Renal pelvis (tissue), 12 donors: ENCODE measurements at places on chromosomes 7 and 10. TPM values are rescaled to one million over a fixed set of nuclear protein-coding genes. Genes with fewer than 3 reads are reported as not detected.

DNA sequence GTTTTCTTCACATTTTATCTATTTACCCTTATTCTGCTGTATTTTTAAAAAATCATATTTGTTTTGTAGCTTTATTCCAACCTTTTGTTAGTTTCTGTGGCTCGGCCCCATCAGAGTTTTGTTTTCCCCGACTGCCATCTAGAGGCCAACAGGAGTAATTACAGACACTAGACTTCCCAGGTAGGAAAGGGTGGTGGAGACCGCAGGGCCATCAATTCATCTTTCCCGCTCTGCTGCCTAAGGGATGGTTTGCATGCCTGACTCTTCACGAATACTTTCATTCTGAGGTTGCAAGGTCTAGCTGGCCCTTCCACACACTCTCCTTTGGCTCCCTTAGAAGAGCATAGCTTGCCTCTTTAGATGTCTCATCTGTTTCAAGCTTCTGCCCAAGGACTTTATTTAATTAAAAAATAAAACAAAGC lies 38.3 kb downstream of the LYZL2 start:
- DNase-seq: peak; percentile 44

The GPR37 gene
- 1.7 TPM for polyA plus RNA-seq

The IRF5 gene
- polyA plus RNA-seq: 11.4 TPM

- DNase-seq: peak; percentile 20
Measured at GRCh38 chr7:104207348-104207730, 474 bp downstream of the ORC5 start.

DNA sequence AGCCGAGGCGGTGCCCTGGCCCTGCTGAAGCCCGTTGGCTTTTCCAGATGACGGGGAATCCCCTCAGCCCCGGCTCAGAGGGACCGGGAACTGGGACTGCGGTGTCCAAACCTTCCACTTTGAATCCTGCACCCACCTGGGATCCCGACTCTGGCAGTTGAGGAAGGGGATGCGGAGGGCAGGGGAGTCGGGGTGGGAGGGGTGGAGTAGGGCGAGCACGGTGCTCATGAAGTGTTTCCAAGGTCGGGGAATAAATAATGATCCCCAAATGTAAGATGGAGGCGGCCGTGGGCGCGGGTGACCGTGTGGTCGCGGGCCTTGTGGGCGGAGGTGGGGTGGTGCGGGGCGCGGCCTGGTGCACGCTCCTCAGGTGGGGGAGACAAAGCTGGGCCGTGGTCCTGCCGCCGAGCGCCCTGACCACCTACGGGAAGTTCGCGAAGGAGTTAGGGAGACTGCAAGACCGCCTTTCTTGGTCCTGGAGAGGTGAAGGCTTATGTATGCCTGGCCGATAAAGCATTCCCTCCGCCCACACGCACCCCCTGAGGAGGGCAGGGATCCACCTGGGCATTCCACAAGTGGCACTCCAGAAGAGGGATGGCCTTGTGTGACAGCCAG lies 1.4 kb downstream of the MTURN start:
- DNase-seq: no peak

DNA sequence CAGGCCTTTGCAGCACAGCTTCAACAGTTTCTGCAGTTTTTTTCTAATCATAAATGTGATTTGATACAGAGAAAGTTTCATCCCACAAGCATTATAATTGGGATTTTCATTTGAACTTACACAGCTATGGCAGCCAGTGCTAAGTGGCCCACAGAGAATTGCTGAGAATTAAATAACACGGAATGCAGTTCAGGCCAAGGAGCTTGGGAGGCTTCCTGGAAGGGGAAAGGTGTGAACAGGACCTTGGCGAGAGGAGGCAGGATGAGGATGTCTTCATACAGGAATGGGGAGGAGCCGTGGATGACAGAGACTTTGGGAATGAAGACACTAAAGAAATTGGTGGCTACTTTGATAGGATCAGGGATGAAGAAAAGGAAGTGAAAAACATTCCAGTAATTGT lies 95.3 kb downstream of the ZNF22 start:
- no peak for DNase-seq

DNA sequence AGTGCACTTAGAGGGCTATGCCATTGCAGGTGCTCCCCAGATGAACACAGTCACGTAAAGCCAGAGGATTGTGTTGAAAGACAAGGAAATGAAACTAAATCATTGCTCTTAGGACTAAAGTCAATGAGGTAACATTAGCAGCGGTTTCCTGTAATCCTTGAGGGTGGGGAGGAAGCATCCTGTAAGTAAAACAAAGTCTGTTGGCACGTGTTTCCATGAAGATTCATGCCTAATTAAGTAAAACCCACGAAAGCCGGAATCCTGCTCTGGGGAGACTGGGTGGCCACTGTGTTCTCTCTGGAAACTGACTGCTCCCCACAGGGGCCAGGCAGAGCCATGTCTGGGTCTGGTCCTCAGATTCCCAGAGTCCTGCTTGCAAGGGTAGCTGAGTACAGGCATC lies 18.3 kb downstream of the STEAP1B start:
- peak; percentile 24 for DNase-seq

The SLC39A12 gene
- not detected for polyA plus RNA-seq

- no peak for DNase-seq
Measured at GRCh38 chr7:108189733-108190388, 59.7 kb upstream of the LAMB4 start.

GRCh38 chr10:16770670-16771069 lies 46.6 kb downstream of the RSU1 start:
- DNase-seq: no peak

- no peak for DNase-seq
Measured at GRCh38 chr7:1987591-1988532, 244.9 kb downstream of the MAD1L1 start.

DNA sequence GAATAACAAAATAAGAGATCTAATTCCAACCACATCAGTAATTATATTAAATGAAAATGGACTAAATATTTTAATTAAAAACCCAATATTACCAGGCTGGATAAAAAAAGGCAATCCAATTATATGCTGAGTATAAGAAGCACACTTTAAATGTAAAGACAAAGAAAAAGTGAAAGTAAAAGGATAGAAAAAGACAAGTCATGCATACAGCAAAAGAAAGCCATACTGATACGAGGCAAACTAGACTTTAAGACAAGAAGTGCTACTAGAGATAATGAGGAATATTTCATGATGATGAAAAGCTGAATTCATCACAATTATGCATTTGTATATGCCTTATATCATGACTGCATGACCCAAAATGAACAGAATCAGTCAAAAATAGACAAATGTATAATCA lies 628.6 kb downstream of the PHTF2 start:
- DNase-seq: no peak

- no peak for DNase-seq
Measured at GRCh38 chr10:96352582-96352981, 6.2 kb downstream of the OPALIN start.
